ENCODE measurements at places on chromosomes 13 and 19. TPM values are rescaled to one million over a fixed set of nuclear protein-coding genes. Genes with fewer than 3 reads are reported as not detected.

ITGBL1 gene
- total RNA-seq = 0.25 TPM

SUGT1 gene
- 63.4 TPM for total RNA-seq

IGFLR1 gene
- total RNA-seq = 2.2 TPM

C19orf85 gene
- 0.32 TPM for total RNA-seq

GAPDHS gene
- not detected for total RNA-seq

LRFN3 gene
- 0.56 TPM for total RNA-seq

TRPC4 gene
- 3.0 TPM for total RNA-seq

ATXN8OS gene
- total RNA-seq = not detected

DZIP1 gene
- total RNA-seq = 54.4 TPM

CGB5 gene
- total RNA-seq = 0.76 TPM

MISP gene
- 0.37 TPM for total RNA-seq

ANO8 gene
- total RNA-seq = 10.1 TPM

KLK2 gene
- not detected for total RNA-seq

CBARP gene
- 9.6 TPM for total RNA-seq

CCDC159 gene
- 21.3 TPM for total RNA-seq

PEAK3 gene
- total RNA-seq = 0.58 TPM

Data from motor neuron (in vitro differentiated cells).